ENCODE measurements at places on chromosomes 11 and 22.

DNA sequence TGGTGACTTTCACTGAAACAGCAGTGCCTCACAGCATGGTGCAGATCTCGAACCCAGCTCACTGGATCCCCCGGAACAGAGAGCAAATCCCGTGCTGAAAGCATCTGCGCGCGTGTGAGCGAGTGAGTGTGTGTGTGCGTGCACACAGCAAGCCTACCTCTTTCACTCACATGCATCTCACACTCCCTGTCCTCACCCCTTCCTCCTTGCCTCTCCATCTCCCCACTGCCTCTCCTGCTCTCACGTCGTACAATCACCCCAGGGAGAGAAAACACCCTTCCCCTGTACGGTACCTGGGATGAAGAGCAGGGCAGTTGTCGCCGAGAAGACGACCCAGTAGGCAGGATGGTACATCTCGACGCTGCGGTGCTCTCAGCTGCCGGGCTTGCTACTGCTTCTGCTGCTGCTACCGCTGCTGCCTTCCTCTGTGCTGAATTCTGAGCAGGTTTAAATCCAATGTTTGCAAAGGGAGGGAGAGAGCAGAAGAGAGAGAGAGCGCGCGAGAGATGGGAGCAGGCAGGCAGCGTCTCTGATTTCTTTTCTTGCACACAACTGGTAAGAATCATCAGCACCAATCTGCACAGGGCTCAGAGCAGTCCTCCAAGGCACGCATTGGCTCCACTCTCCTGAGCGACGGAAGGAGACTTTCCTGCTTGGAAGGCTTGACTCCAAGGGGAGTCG, at the start of gene OPCML:
OPCML (minus strand) TSS at position 531 of the 681 bp plus-strand sequence.
- DNase-seq = no peak

DNA sequence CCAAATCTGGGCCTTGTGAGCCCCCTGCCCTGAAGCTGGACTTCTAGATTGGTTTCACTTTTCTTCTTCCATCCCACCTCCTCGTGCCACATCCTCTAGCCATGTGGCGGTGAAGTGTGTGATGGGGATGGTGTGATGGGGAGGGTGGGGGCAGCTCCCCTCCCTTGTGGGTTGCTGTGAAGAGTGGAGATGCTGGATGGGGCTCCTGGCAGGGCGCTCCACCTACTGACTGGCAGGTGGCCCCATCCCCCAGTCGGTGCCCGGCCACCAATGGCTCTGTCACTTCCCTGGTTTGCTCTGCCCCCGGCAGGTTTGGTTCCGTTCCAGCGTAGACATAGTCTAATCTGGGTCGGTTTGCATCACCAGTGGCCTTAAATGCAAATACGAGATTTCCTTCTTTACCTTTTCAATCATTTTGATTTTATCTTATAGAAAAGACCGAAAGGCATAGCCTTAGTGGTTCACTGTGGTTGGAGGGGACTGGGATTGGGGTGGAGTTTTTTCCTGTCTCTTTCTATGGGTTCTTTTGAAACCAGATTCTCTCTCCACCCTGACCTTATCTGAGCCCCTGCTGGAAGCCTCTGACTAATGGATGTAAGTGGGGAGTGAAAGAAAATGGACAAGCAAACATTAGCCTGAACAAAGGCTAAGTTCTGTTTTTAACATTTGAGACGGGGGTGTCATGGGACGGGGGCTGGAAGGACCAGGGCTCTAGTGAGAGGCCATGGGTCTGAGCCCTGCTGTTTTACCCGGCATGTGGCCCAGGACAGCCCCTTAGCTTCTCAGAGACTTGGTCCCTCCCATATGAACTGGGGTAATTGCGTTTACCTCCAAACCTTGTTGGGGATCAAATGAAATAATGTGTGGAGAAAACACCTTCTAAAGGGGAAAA, 149.3 kb downstream of the CACNA1I start:
- no peak for DNase-seq

DNA sequence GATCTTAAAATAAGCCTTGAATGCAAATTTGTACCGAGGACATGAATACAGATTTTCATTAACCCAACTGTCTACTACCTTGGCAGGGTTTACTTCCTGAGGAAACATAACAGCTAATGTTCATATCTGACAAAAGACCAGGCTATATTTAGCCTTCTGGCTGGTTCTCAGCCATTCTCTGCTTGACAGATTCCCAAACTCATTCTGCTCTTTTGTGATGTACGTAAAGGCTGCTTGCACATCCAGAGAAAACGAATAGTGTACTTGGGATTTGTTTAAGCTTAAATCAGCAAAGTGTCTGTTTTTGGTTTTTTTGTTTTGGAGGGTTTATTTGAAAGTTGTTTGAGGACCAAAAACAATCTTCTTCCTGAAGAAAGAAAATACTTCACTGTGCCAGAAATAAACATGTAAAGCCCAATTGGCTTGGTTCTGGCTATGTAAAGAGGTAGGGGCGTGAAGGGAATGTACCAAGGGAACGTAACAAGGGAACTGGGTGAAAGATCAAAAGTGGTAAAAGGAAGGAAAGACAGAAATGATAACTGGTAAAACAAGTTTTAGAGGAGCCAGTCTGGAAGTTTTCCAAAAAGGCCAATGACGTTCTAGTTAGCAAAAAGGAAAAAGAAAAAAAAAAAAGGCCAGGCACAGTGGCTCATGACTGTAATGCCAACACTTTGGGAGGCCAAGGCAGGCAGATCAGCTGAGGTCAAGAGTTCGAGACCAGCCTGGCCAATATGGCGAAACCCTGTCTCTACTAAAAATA, 21.4 kb upstream of the CRTAM start:
- no peak for DNase-seq

GRCh38 chr22:35380013-35380412, 883 bp upstream of the HMOX1 start:
- no peak for DNase-seq

DNA sequence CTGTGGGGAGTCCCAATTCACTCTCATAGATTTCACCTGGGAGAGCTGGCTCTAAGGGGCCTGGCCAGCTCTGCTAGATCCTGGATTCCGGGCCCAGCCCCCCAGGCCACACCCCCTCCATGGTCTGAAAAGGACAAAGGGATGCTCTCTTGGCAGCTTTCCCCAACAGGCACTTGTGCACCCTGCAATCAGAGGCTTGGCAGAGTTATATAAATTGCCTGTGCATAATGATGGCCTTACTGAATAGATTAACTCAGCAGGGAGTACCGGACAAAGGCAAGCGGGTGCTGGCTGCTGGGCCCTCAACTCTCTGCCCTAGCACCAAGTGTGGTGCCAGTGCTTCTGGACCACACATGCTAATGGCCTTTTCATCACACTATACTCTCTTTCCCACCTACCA, 461.6 kb downstream of the BUD13 start:
- DNase-seq = no peak

- DNase-seq = no peak
These were observed 35.0 kb downstream of the SYT7 start for GRCh38 chr11:61545921-61546320.
